ENCODE measurements at places on chromosomes 16 and 17.

- no peaks in the 10 kb centered on the region for H3K27me3 ChIP-seq
- H3K4me1 ChIP-seq, result no peaks in the 10 kb centered on the region
- no peak overlapping the region for H3K4me3 ChIP-seq
Measured at GRCh38 chr16:31403590-31404352, 10.6 kb downstream of the ITGAD start.

DNA sequence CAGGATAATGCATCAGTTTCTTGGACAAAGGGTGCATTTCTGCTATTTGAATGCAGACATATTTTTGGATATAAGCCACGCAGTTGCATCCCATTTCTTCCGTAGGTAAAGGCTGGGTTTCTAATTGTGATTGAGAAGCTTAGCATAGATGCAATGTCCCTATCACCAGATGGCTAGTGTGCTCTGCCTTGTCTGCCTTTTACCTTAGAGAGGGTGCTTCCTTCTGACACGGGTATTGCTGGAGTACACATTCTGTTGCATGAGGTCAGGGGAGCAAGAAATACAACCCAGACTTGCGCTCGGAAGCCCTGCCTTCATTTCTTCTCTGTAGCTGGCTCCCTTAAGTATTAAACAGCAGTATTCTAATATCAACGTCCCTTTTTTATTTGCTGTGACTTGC is 337.4 kb downstream of the WWOX start:
- H3K4me1 ChIP-seq, result no peaks in the 10 kb centered on the region
- peaks cover 13% of the 10 kb centered on the region for H3K36me3 ChIP-seq
- no peak overlapping the region for H3K4me3 ChIP-seq
- no peak overlapping the region for H3K27ac ChIP-seq

GRCh38 chr16:69821844-69822173 is 59.7 kb downstream of the WWP2 start:
- peaks cover 16% of the 10 kb centered on the region for H3K36me3 ChIP-seq
- DNase-seq, result no peak

- DNase-seq, result no peak
- H3K27ac ChIP-seq, result no peak overlapping the region
- no peak overlapping the region for H3K4me3 ChIP-seq
- H3K4me1 ChIP-seq, result no peaks in the 10 kb centered on the region
- H3K27me3 ChIP-seq, result peaks cover 2% of the 10 kb centered on the region
Measured at GRCh38 chr17:61478790-61479492, 26.7 kb downstream of the TBX4 start.

DNA sequence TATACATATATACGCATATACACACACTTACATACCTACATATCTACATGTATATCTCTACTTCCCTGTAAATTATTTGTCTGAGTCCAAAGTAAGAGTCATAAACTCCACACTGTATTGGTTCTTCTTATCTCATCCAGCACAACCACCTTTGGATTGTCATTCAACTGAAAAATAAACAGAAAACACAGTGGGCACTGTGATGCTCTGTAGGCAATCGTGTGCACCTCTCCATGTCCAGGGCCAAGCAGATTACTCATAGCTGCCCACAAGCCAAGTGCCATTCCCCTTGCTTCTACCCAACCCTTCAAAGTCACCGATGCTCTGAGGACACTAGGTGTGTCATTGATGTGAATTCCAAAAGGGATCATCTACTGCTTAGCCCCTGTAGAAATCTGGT is 12.9 kb upstream of the TEKT3 start:
- no peak overlapping the region for H3K4me3 ChIP-seq
- DNase-seq, result no peak
- H3K36me3 ChIP-seq, result no peaks in the 10 kb centered on the region
- no peak overlapping the region for H3K27ac ChIP-seq
- no peaks in the 10 kb centered on the region for H3K4me1 ChIP-seq

GRCh38 chr17:3886776-3887175 is 6.1 kb downstream of the CAMKK1 start:
- H3K27me3 ChIP-seq, result no peaks in the 10 kb centered on the region
- H3K36me3 ChIP-seq, result peaks cover 5% of the 10 kb centered on the region
- no peak overlapping the region for H3K4me3 ChIP-seq
- H3K4me1 ChIP-seq, result no peaks in the 10 kb centered on the region
- no peak for DNase-seq

- peaks cover 20% of the 10 kb centered on the region for H3K4me1 ChIP-seq
- H3K4me3 ChIP-seq, result no peak overlapping the region
- no peak overlapping the region for H3K27ac ChIP-seq
Measured at GRCh38 chr16:66652661-66653360, 43.7 kb downstream of the CMTM4 start.

DNA sequence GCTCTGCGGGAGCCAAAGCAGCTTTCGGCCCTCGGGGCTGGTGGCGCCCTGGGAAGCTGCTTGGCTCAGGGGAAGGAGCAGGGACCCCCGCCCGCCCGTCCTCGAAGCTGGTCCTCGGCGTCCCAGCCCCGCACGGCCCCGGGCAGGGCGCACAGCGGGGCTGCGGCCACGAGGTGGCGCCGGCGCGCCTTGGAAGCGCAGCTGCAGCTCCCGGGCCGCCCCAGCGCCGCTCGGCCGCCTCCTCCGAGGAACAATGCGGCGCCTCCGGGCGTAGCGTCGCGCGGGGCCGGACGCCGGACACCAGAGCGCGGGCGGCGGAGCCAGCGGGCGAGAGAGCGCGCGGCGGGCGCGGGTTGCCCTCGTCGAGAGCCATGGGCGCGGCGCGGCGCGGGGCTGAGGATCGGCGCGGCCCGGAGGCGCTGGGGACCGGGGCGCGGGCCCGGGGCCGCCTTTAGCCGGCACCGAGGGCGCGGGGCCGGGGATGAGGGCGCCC is at the start of gene MGAT5B:
TSS of gene MGAT5B (plus strand) at position 229 of the 493 bp plus-strand sequence. CDS start 626 bp downstream, outside the sequence.
- H3K4me1 ChIP-seq, result no peaks in the 10 kb centered on the region
- no peaks in the 10 kb centered on the region for H3K36me3 ChIP-seq
- H3K4me3 ChIP-seq, result peak within 1 kb of the TSS; percentile 63
- peaks cover 22% of the 10 kb centered on the region for H3K27me3 ChIP-seq
- no peak within 1 kb of the TSS for H3K27ac ChIP-seq

DNA sequence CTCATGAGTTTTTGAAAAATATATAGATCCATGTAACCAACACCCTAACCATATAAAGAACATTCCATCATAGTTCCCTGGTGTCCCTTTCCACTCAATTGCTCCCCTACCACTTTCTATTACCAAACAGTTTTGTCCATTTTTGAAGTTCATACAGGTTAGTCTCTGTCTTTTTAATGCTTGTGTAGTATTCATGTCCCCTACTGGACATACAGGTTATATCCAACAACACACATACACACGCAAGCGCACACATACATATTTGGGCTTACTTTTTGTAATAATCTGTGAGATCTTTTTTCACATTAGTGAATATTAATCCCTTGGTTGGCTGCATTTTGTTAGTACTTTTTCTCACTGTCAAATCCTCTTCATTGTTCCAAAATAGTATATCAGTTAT is 6.4 kb downstream of the CRYBA1 start:
- peak; percentile 20 for DNase-seq
- no peak overlapping the region for H3K4me3 ChIP-seq
- H3K27me3 ChIP-seq, result no peaks in the 10 kb centered on the region
- H3K4me1 ChIP-seq, result no peaks in the 10 kb centered on the region
- peaks cover 14% of the 10 kb centered on the region for H3K36me3 ChIP-seq
- no peak overlapping the region for H3K27ac ChIP-seq

- no peaks in the 10 kb centered on the region for H3K36me3 ChIP-seq
- H3K27me3 ChIP-seq, result no peaks in the 10 kb centered on the region
- DNase-seq, result peak; percentile 51
- no peak overlapping the region for H3K4me3 ChIP-seq
- H3K4me1 ChIP-seq, result peaks cover 63% of the 10 kb centered on the region
Measured at GRCh38 chr16:81544261-81544660, 99.7 kb downstream of the CMIP start.

- H3K27ac ChIP-seq, result peak overlapping the region; percentile 74
- H3K36me3 ChIP-seq, result peaks cover 36% of the 10 kb centered on the region
- H3K4me1 ChIP-seq, result peaks cover 33% of the 10 kb centered on the region
Measured at GRCh38 chr17:45248132-45248957, 13.5 kb downstream of the SPATA32 start.

DNA sequence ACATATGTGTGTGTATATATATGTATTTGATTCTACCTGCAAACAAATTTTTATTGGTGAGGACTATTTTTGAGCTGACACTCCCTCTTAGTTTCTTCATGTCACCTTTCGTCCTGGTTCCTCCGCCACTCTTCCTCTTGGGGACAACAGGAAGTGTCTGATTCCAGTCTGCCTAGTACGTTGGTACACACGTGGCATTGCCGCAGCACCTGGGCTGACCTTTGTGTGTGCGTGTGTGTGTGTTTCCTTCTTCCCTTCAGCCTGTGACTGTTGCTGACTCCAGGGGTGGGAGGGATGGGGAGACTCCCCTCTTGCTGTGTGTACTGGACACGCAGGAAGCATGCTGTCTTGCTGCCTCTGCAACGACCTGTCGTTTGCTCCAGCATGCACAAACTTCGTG is 29.4 kb upstream of the CACNG5 start:
- no peaks in the 10 kb centered on the region for H3K27me3 ChIP-seq
- no peaks in the 10 kb centered on the region for H3K36me3 ChIP-seq
- no peak overlapping the region for H3K4me3 ChIP-seq

DNA sequence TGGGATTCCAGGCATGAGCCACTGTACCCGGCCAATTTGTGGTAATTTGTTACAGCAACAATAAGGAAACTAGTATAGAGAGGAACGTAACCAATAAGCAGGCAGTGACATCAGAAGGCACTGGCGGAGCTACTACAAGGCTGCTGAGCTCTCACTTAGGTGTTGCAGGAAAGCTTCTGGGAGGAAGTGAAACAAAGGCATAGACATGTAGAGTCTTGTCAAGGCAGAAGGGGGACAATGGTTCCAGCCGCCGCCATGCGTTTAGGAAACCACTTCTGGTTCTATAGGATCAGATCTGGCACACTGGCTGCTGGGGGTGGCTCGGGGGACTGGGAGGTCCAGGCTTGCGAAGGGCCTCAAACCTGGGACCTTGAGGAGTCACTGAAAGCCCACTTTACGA is 9.4 kb upstream of the CPSF4L start:
- H3K27me3 ChIP-seq, result no peaks in the 10 kb centered on the region
- no peak overlapping the region for H3K4me3 ChIP-seq
- H3K27ac ChIP-seq, result no peak overlapping the region
- no peaks in the 10 kb centered on the region for H3K4me1 ChIP-seq

DNA sequence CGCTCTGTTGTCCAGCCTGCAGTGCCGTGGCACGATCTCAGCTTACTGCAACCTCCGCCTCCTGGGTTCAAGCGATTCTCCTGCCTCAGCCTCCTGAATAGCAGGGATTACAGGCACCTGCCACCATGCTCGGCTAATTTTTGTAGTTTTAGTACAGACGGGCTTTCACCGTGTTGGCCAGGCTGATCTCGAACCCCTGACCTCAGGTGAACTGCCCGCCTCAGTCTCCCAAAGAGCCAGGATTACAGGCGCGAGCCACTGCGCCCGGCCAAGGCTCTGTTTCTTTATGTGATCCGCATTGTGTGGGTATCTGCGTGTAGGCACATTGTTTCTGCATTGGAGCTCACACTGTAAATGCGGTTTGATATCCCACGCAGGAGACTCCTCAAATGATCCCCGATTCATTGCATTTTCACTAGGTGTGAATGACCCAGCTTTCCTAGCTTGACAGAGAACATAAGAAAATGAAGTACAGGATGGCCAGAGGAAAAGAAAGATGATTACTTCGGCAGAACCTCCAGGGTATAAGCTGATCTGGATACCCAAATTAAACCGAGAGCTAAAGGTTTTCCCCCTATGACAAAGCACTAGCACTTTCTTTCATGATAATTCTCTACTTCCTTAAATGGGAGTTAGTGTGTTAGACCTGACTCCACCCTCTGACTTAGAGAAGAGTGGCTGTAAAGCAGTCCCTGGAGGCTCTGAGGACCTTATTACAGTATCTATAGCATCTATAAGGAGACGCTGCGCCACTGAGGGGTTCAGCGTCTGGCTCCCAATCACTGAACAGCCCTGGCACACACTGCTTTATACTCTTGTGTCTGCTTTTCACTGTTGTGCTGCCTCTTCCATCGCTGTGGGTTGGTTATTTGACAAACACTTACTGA is 17.3 kb downstream of the COTL1 start:
- H3K4me3 ChIP-seq, result no peak overlapping the region
- H3K27ac ChIP-seq, result no peak overlapping the region
- H3K36me3 ChIP-seq, result no peaks in the 10 kb centered on the region

GRCh38 chr17:1104222-1104621 is 75.6 kb downstream of the ABR start:
- peaks cover 24% of the 10 kb centered on the region for H3K4me1 ChIP-seq
- no peaks in the 10 kb centered on the region for H3K27me3 ChIP-seq
- DNase-seq, result no peak
- no peak overlapping the region for H3K27ac ChIP-seq
- H3K4me3 ChIP-seq, result no peak overlapping the region

DNA sequence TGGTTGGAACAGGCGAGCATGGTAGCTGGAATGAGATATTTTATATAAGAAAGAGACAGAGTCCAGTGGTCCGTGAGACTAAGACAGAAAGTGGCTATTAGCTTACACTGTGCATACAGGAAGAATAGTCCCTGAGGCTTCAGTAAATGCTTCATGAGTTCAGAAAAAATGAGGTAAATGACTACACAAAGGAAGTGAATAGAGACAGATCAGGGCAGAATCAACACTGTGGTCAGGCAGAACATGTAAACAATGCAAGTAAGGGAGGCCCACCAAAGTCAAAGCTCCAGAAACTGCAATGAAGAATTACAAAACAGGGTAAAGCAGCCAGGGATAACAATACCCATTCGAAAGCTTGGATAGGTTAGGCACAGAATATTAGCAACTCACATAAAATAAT is 4.8 kb downstream of the ABCA10 start:
- DNase-seq, result no peak
- H3K4me3 ChIP-seq, result no peak overlapping the region
- H3K27ac ChIP-seq, result no peak overlapping the region
- H3K4me1 ChIP-seq, result peaks cover 19% of the 10 kb centered on the region

GRCh38 chr17:65430209-65430833 is 131.1 kb downstream of the AXIN2 start:
- no peaks in the 10 kb centered on the region for H3K4me1 ChIP-seq
- DNase-seq, result no peak
- no peak overlapping the region for H3K4me3 ChIP-seq
- no peaks in the 10 kb centered on the region for H3K27me3 ChIP-seq

GRCh38 chr16:68230176-68230571 is 5.8 kb downstream of the ESRP2 start:
- H3K4me1 ChIP-seq, result peaks cover 33% of the 10 kb centered on the region

DNA sequence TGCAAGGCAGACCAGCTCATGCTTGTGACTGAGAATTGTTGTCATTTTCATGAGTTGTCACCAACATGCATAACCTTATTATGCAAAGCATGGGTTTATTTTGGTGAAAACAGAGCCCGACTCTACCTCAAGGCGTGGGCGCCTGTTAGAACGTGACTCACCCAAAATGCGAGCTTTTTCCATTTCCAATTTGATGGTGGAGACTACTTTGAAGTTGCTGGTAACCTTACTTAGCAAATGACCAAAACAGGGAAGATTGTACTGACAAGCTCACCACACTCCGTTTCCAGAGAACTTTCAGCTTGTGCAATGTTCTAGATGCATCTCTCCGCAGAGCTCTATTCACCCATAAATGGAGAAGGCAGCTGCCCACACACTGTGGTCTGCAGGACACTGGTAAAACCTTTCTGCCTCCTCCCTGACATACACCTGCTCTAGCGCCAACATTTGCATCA is 284.5 kb downstream of the MAF start:
- H3K27me3 ChIP-seq, result no peaks in the 10 kb centered on the region
- H3K36me3 ChIP-seq, result no peaks in the 10 kb centered on the region
- H3K27ac ChIP-seq, result no peak overlapping the region
- no peak for DNase-seq
- H3K4me3 ChIP-seq, result no peak overlapping the region

- H3K4me1 ChIP-seq, result no peaks in the 10 kb centered on the region
- no peak for DNase-seq
- H3K27me3 ChIP-seq, result peaks cover 3% of the 10 kb centered on the region
- no peak overlapping the region for H3K4me3 ChIP-seq
- H3K36me3 ChIP-seq, result no peaks in the 10 kb centered on the region
Measured at GRCh38 chr16:14051103-14051729, 19.9 kb upstream of the MRTFB start.
